ENCODE measurements at places on chromosomes 2 and 18.

- DNase-seq = no peak
These were observed 40.5 kb upstream of the NABP1 start for GRCh38 chr2:191637182-191638078.

DNA sequence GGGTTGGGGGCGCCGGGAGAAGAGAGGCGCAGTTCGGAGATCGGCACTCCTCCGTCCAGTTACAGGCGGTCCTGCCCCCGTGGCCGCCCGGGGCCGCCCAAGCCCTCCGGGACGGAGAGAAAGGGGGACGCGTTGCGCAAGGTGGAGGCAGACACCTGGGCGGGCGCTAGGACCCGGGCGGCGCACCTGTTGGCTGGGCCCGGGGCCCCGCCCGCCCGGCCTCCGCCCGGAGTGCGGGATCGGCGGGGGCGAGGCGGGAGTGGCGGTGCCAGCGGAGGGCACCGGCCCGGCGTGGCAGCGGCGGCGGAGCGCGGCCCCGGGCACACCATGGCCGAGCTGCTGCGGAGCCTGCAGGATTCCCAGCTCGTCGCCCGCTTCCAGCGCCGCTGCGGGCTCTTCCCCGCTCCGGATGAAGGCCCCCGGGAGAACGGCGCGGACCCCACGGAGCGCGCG, at the start of gene SGPP2:
Gene SGPP2, plus strand, starts transcription at position 268 of the 453 bp plus-strand sequence. Its CDS starts 60 bp downstream, at position 328.
- DNase-seq = peak; percentile 78

DNA sequence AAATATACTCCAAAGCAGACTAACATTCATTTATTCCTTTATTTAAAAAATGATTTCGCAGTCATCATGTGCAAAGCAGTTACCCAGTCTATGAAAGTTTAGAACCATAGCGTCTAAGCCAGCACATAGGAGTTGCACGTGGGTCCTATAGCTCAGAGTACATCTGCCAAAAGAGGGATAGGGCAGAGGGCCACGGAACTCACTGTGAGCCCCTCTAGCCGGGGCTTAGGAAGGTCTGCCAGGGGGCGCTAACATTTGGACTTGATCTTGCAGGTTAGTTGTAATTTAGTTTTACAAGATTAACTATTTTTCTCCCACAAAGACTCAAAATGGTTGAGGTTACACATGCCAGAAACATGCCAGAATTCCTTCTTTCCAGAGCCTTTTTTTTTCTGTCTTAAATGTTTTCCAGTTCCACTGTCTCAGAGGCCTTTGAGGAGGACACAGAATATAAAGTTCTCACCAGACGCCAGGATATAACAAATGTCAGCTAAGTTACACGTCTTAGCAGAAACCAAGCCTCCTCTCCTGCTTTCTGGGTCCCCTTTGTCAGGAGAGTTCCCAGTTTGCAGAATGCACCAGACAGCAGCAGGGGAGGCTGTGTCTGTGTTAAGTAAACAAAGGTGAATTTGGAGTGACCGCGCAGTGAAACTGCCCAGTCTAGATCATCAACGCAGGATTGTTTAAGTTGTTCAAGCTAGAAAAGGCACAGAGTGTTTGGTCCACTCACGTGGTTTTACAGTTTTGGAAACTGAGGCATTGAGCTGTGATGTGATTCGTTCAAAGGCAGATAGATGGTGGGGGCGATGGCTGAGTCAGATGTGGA, 292.0 kb downstream of the PRKCE start:
- DNase-seq = no peak

- DNase-seq = no peak
These were observed 91.8 kb upstream of the SKOR2 start for GRCh38 chr18:47343291-47343690.
